ENCODE measurements at places on chromosomes 12 and 14.

DNA sequence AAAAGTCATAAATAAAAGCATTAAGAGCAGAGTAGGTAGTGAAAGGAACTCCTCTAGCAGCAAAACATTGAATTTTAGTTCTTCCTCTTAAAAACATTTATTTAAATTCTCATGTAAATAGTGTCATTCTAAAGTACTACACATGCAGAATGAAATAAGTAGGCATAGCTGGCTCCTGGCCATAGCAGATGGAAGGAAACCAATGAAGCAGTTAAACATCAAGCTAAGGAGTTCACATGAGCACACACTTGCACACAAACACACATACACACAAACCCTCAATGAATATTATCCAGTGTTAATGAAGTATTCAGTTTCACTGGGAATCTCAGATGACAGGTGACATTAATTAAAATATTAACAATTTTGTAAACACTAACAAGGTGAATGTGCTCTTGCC is 69.3 kb downstream of the SLC35F4 start:
- no peak for DNase-seq

- DNase-seq = no peak
These were observed 1104.1 kb upstream of the TMEM132C start for GRCh38 chr12:127162902-127163301.

DNA sequence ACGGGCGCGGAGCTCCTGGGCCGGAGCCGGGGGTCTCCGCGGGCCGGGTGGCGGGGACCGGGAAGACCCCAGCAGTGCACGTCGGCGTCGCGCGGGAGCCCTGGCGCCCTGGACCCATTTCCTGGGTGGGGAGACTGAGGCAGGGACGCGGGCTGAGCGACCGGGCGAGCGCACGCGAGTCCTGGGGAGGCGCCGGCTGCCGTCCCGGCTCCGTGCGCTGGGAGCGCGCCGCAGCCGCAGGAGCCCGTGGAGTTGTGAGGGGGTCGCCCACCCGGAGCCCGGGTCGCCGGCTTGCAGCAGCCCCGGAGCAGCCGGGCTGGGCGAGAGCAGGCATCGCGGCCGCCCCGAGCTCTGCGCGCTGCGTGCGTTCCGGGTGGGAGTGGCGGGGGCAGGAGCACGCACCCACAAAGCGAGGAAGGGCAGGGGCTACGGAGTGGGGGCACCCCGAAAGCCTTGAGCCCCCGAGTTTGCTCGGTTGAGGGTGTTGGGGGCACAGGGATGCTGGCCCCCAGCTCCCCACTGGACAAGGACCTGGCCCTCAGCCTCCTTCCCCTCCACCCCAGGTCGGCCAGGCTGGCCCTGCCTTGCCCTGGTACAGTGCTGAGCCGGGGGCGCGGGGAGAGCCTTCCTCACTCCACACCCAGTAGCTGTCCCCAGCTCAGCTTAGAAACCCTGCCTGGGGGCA is 620 bp downstream of the MMP17 start:
- DNase-seq = no peak

GRCh38 chr12:22627371-22627770 is 2.4 kb downstream of the ETNK1 start:
- no peak for DNase-seq

DNA sequence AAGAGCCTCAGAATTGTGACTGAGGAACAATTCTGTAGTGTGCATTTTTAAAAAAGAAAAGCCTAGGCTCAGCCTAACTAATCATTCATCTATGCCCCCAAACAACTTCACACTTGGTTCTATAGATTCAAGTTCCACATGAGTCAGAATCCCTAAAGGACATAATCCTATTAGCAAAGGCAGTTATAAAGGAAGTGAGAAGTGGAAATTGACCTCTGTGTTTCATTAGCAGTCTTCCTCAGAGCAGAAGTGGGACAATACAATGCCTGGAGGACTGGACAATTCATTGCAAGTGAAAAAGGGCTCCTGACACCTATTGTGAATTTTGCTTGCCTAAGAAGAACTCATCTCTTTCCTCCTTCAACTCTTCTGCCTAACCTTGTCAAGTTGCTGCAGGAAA is 222.3 kb downstream of the PTPRO start:
- DNase-seq = no peak

GRCh38 chr14:74501691-74502090 is 8.1 kb downstream of the ISCA2 start:
- DNase-seq = no peak

- no peak for DNase-seq
These were observed 9.3 kb downstream of the TESPA1 start for GRCh38 chr12:54975272-54975671.

DNA sequence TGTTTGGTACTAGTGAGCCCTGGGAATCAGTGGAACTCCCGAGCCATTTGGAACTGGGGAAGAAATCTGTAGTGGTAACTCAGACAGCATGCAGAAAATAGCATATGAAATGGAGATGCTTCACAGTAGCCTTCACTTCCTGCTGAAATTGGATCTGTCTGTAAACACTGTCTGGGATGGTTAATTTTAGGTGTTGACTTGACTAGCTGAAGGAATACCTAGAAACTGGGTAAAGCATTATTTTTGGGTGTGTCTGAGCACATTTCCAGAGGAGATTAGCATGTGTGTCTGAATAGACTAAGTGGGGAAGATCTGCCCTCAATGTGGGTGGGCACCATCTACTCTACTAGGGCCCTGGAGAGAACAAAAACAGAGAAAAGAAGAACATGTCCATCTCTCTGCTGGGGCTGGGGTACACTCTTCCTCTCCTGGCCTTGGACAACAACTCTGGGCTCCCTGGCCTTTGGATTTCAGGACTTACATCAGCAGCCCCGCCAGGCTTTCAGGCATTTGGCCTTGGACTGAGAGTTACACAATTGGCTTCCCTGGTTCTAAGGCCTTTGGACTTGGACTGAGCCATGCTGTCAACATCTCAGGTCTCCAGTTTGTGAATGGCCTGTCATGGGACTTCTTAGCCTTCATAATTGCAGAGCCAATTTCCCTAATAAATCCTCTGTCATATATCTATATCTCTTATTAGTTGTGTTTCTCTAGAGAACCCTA is 14.0 kb upstream of the CRADD start:
- no peak for DNase-seq

DNA sequence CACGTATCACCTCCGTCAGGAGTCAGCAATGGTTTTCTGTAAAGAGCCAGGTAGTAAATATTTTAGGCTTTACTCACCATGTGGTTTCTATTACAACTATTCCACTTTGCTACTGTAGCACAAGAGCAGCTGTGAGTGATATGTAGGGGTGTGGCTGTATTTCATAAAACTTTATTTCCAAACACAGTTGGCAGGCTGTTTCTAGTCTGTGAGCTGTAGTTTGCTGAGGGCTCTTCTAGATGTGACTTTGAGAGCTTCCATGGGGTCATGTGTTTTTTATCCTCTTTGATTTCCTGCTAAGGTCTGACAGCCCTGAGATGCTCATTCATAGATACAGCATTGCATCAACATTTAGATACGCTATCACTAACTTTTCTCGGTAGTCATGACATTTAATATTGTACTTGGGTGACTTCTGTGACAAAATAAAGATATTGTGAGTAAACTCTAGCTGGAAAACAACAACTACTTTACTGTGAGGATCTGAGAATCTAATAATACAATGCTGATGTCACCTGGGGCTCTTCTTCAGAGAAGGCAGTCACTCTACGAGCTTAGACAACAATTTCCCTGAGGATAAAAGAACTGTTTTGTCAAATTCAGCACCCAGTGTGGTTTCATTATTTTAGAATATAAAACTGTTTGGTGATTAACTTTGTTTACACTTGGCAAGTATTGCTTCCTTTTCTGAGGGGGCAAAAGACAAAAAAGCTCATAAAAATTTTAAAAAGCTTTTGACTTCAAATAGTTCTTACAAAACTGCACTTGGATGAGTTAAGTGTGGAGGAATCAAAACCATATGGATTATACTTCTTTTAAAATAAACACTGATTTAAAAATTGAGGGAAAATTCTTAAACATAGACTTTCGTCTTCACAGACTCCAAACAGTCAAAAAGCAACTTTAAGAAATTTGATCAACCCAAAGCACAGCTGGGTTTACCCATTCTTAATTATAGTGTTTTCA is 231.2 kb upstream of the DCN start:
- no peak for DNase-seq

- peak; percentile 24 for DNase-seq
These were observed 142.3 kb upstream of the TMPO start for GRCh38 chr12:98373025-98373554.

- no peak for DNase-seq
These were observed 136.8 kb downstream of the SYT1 start for GRCh38 chr12:79001404-79001803.

- DNase-seq = no peak
These were observed 1202.3 kb downstream of the GALC start for GRCh38 chr14:86790408-86791364.

- no peak for DNase-seq
These were observed 22.8 kb downstream of the ERC1 start for GRCh38 chr12:1013618-1014489.

DNA sequence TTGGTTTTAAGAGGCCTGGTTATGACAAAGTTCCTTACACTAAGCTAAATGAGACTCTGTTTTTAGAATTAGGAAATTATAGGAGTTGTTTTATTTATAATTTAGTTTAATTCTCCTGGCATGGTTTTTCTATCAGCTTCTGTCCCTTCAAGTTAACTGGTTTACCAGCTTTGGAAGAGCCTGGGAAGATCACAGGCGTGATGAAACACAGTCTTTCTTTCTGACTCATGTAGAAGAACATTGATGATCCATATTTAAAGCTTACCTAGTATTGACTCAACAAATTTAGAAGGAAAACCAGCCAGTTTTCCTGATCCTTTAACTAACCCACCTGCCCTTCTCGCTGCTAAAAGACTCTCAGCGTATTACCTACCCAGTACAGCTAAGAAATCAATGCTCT is 155.2 kb downstream of the TGFB3 start:
- DNase-seq = no peak

DNA sequence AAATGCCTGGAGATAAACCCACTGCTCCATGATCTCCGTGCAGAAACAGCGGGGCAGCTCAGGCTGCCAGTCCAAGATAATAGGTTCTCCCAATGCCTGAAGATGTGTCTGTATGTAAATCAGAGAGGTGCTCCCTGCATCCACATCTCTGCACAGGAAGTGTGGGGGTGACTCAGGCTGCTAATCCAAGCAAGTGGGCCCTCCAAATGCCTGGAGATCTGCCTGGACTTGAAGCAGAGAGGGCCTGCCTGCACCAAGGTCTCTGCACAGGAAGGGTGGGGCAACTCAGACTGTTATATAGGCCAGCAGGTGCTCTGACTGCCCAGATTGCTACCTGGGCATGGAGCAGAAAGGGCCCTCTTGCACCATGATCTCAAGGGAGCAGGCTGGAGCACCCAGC is 504.7 kb downstream of the LRFN5 start:
- no peak for DNase-seq

- DNase-seq = no peak
These were observed 445.6 kb downstream of the ADAMTS20 start for GRCh38 chr12:43106355-43106754.

GRCh38 chr14:91453744-91454143 is 36.1 kb upstream of the CCDC88C start:
- DNase-seq = no peak

- DNase-seq = no peak
These were observed at the start of gene NUDT14 for GRCh38 chr14:105180592-105181548. Gene NUDT14 (minus strand): TSS chr14:105181312. CDS start chr14:105181209, 103 bp downstream.

- DNase-seq = no peak
These were observed 9.8 kb downstream of the FIGNL2 start for GRCh38 chr12:51838762-51839161.

GRCh38 chr14:64741961-64742360 is 37.7 kb downstream of the PLEKHG3 start:
- DNase-seq = no peak

DNA sequence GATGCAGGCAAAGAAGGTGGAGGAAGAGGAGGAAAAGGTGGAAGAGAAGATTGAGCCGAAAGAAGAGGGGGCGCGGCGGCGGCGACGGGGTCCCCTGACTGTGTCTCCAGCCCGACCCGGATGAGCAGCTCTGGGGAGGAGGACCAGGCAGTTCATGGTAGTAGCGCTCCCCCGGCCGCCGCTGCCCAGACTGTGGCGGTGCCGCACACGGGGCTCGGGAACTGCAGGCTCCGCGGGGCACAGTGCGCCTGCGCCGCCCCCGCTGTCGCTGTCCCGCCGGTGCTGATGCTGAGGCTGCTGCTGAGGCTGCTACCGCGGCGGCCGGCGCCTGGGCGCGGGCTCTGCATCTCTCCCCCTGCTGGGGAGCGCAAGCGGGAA is at the start of gene KCNH5:
Gene KCNH5, minus strand, starts transcription at position 225 of the 378 bp plus-strand sequence. CDS start 272 bp downstream, outside the sequence.
- DNase-seq = peak; percentile 17

DNA sequence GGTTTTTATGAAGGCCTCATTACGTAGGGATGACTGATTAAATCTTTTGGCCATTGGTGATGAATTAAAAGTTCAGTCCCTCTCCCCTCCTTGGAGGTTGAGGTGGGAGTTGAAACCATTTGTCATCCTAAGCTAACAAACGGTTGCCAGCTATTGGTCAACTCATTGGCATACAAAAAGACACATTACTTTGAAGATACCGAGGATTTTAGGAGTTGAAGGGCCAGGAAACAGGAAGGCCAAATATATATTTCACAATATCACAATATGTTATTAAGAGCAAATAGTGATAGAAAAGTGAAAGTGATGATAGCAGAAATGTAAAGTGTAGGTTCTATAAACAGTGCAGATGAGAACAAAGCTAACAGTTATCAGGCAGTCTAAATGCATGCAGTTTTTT is 24.4 kb downstream of the RCOR1 start:
- DNase-seq = no peak

GRCh38 chr12:2877047-2877952 is at the start of the genes FOXM1 and RHNO1:
Gene FOXM1 (minus strand): TSS chr12:2877174. CDS start chr12:2874478, 2,696 bp downstream.
Gene RHNO1 (plus strand): TSS chr12:2877223. CDS start chr12:2885367, 8,144 bp downstream.
- DNase-seq = peak; percentile 8

- no peak for DNase-seq
These were observed 286.6 kb upstream of the RGS6 start for GRCh38 chr14:71645656-71646055.

DNA sequence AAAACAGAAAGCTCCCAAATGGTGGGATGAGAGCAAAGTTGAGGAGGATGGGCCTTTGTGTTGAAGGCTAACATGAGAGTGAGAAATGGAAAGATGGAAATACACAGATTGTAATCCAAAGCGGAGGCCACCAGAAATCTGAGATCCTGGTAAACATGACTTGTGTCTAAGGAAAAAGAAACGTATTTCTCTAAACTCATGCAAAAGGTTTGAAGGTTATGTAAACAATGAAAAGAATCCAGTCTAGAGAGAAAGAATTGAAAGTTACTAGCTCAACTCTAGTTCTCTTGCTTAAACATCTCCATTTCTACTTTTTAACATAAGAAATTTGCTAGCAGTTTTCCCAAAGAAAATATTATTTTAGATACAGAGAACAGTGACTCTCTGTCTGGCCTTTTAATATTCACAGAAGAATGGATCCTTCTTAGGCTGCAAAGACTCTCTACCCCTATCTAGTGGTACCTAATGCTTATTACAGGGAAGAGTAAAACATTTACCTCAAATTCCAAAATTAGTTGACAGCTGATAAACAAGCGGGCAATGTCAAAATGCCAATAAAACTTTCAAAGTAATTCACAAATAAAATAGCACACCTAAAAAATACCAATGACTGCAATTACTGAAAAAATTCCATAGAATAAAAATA is 75.8 kb upstream of the SOX5 start:
- no peak for DNase-seq
